Pons (tissue), 1 donor: ENCODE measurements at places on chromosomes 3 and 15.

GRCh38 chr3:139121513-139122220 is 77.0 kb upstream of the PRR23C start:
- no peak for DNase-seq

GRCh38 chr3:57877116-57877515 is 121.0 kb downstream of the SLMAP start:
- DNase-seq, result no peak

GRCh38 chr3:66498687-66499621 is 1.9 kb downstream of the LRIG1 start:
- DNase-seq, result peak; percentile 68

DNA sequence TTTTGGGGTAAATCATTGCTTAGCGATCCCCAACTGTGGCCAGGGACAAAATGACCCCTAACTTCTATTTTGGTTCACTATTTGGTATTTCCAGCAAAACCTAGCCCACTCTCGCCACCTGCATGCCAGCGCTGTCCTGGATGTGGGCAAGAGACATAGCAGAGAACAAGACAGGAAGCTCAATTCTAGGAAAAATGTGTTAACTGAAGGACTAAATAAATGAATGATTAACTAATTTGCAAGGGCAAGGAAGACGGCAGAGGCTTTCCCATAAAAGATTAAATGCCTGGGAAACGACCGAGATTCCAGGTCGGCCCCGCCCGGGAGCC is 408 bp downstream of the NICN1 start:
- DNase-seq, result no peak

DNA sequence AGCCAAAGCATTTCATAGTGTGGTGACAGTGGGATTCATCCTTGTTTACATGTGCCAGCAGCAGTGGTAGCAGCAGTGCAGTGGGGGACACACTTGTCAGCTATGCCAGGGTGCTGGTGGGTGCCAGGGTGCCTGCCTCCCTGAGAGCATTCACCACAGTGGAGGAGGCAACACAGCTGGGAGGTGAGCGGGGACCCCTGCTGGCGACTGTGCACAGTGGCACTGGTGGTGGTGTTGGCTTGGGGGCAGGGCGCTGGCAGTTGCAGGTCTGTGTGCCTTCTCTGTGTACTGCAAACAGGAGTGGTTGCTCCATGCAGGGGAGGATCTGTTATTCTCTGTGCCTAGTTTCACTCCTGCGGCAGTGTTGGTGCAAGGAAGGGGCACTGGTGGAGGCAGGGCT is 41.2 kb downstream of the CEP63 start:
- DNase-seq, result no peak

GRCh38 chr3:138219255-138219654 is 32.2 kb downstream of the ARMC8 start:
- DNase-seq, result no peak

- no peak for DNase-seq
Observed at GRCh38 chr3:141941093-141941492, 64.7 kb downstream of the ATP1B3 start.

GRCh38 chr3:129558772-129559564 is 16.0 kb downstream of the H1-8 start:
- DNase-seq, result no peak

- DNase-seq, result no peak
Observed at GRCh38 chr15:53102483-53102882, 312.3 kb upstream of the ONECUT1 start.

GRCh38 chr3:10950476-10951294 is 41.9 kb upstream of the SLC6A1 start:
- peak; percentile 78 for DNase-seq

GRCh38 chr3:125612668-125613067 is 17.4 kb upstream of the OSBPL11 start:
- no peak for DNase-seq
